Endothelial cell (in vitro differentiated cells): ENCODE measurements at places on chromosomes 5 and 9.
A peak's percentile ranks its signal among the peaks of the same experiment; 100 is the strongest.

DNA sequence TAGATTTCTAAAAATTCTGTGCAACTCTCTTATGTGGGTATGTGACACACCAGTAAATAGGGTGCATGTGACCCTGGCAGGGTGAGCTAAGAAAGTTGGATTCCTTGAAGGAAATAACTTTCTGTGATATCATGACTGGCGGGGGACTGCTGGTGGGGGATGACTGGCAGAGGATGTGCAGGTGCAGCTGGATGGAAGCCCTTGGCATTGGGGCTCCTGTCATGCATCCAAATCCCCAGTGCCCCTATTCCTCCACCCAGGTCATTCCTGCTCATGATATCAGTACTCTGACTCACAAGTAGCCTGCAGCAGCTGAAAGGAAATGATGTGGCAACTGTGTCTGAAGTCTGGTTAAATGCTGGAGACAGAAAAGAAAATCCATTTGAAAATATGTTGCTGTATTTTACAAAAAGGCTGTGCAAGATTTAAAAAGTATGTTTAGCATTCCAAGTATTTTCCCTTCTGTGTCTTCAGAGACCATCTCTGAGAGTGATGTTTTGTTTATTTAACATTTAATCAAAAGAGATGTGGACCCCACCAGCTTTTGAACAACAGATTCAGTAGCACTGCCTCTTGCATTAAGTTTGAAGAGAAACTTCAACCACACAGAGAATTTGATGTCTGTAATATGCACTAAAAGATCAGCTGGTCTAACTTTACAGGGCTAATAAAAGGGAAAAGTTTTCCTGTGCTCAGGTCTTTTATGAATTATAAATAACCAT is 17.9 kb upstream of the ZSWIM6 start:
- DNase-seq, result no peak

GRCh38 chr9:120689860-120690259 is 24.4 kb downstream of the MEGF9 start:
- no peak for DNase-seq

DNA sequence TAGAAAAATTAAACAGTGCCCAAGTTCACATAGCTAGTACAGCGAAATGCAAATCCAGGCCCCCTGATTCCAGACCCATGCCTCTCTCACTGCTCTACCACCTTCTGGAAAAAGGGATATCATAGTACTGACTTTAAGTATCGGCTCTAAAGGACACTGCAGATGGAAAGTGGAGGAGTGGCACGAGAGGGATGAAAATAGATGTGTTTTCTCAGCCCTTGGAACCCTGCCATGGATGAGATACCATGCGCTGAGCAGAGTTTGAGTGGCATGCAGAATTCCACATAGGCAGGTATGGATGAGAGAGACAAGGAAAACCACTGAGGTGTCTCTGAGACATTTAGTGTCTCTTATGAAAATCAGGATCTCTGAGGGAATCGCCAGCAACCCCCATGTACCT is 18.8 kb downstream of the CKMT2 start:
- no peak for DNase-seq

DNA sequence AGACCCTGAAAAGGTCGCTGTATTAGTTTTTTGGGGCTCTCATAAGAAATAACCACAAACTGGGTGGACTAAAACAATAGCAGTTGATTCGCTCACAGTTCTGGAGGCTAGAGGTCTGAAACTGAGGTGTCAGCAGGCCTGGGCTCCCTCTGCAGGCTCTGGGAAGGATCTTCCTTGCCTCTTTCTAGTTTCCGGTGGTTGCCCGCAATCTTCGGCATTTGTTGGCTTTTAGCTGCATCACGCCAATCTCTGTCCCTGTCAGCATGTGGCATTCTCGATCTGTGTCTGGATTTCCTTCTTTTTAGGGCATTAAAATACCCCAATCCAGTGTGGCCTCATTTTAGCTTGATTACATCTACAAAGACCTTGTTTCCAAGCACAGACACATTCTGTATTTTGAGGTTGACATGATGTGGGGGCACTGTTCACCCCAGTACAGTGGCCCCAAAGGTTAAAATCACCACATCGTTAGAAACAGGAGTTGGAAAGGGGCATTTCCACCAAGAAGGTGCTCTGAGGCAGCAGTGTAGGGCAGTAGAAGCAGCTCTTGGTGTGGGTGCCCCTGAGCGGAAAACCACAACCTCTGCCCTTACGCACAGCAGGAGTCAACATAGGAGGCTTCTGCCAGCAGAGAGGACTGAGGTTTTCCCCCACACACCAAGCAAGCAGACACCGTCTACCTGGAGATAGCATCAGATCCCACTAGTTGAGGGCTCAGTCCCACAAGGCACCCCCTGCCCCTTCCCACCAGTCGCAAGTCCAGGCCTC is 13.5 kb downstream of the ZNF79 start:
- no peak for DNase-seq

GRCh38 chr9:32986971-32987370 is 14.5 kb downstream of the APTX start:
- DNase-seq, result no peak

DNA sequence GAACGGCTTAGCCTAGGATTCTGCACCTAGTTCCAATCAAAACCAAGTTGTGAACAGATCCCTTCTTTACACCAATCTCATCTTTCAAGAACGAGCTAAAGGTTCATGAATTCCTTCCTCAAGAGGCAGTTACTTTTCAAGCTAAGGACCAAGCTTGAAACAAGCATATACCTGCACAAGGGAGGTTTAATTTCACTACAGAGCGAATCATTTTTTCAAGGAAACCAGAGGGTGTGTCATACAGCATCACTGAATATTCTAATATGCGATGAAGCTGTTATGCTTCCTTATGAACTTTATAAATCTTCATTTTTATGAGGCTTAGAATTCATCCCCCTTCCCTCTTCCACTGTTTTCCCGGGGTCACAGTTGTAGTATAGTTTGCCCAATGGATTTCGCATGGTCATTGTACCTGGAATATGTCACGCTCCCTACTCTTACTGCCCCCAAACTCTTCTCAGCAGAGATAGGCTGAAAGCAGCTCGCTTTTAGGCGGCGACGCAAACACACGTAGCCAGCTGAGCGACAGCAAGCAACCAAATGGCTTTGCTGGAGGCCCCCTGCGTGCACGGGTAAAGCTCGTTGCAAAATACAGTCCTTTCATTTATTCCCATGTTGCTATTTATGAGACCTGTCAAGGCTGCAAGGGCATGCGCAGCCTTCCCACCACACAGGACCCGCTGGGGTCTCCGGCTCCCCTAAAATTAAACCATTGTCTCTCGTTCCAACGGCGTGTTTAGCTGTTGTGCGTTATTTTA is 832 bp downstream of the LMBRD2 start:
- DNase-seq, result peak; percentile 38

DNA sequence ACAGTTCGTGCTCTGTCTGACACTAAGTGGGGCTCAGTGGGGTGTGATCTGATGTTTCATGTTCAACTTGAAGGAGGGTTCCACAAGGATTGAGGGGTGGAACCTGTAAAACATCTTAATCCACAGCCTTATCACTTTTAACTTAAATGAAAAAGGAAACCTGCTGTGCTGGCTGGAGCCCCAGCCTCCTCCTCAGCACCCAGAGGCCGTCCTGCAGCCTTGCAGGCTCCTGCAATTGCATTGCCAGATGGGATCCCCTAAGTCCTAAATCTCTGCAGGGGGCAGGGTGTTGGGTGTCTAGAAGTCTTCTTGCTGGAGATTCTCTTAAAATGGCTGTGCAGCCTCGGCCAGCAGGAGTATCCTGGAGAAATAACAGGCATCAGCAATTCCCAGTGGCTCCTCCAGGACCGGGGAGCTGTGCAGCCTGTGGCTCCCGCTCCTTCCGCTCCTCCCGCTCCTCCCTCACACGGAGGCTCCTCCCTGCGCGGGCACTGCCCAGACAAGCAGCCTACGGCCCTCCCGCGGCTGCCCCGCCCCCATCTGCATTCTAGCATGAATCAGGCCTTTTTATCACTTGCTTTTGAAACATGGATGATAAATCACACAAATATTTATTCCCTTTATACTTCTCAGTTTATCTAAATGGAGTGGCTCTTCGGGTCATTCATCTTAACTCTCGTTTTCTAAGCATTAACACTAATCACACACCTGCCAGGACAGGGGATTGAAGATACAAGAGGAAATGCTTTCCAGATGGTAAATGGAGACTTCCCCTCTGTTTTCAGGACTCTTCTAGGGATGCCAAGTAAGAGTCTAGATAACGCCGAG is 131.0 kb downstream of the ADAMTS16 start:
- DNase-seq, result peak; percentile 39

GRCh38 chr9:71928806-71929205 is 17.4 kb downstream of the C9orf85 start:
- DNase-seq, result no peak

GRCh38 chr5:161719157-161719556 is 33.6 kb downstream of the GABRA6 start:
- DNase-seq, result no peak

DNA sequence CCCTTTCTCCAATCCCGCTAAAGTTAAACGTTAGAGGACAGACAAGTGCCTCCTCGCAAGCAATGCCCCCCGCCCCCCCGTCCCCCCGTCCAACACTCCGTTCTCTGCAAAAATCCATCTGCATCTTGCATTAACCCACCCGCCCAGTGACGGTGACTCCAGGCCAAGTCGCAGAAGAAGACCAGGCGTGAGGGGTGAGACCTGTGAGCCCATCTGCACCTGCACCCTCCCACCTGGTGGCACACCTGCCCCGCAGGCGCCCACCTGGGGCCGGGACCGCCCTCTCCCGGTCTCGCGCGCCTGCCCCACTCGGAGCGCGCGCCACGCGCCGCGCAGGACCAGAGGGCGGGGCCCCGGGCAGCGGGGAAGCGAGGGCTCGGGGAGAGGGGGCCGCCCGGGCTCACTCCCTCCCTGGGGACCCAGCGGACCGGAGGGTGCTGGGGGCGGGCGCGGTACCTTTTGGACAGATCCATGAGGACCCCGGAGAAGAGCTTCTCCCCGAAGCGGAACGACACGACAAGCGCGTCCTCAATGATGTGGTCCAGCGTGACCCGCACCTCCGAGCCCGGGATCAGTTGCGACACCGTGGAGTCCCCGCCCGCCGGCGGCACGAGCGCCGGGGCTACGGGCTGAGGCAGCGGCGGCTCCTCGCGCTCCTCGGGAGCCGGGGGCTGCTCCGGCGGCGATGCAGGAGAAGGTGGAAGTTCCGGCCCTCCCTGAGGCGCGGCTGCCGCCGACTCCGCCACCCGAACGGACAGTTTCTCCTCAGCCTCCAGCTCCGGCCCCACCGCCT is 705 bp downstream of the PWWP2A start:
- DNase-seq, result no peak

DNA sequence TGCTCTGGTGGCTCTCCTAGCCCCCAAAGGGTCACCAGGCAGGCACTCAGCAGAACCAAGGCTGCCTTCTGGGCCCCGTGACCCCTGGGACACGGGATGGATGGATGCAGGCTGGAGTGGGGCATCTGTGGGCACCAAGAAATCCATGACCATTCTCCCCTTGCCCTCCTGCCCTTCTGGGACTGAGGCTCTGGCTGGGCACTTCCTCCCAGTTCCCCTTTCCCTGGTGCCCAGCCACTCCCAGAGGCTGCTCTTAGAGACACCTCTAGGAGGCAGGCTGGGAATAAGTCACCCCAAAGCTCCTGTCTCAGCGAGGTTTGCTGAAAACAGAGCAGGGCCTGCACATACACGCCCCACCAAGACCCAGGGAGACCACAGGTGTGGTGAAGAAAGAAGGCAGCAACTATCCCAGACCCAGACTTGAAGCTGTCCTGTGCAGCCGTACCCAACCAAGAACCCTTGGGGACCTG is 943 bp downstream of the STING1 start:
- DNase-seq, result no peak
